ENCODE measurements at places on chromosomes 5 and 9.

DNA sequence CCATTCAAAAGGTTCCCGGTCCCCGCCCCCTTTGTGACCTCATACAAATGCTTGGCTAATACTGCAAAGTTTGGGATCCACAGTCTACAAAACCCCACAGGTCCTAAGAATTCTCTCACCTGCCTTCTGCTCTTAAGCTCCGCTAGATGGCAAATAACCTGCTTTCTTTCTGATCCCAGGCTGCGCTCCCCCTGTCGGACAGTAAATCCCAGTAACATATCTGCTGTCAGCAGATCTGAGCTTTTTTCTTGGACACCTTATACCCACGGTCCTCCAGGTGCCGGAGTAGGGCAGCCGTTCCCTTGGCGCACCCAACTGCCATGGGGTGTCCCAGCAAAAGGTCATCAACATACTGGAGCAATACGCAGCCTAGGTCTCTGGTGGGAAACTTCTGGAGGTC lies 39.0 kb upstream of the PPP1R26 start:
- no peak for DNase-seq

- DNase-seq: peak; percentile 32
These were observed 98.9 kb downstream of the CFAP95 start for GRCh38 chr9:69919461-69920061.

DNA sequence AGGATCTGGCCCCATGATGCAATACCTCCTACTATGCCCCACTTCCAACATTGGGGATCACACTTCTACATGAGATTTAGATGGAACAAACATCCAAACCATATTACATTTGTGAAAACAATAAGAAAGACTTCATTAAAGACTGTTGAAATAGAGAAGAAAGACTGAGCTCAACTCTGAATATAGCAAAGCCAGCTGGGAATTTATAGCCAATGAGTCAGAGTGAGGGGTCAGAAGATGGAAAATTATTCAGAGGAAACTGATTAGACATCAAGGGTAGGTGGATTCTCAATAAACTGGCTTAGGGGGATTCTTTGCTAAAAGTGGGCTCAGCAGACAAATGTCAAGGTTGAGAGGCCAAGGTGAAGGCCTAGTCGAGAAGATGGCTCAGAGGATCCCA lies 25.6 kb downstream of the BTF3 start:
- no peak for DNase-seq

DNA sequence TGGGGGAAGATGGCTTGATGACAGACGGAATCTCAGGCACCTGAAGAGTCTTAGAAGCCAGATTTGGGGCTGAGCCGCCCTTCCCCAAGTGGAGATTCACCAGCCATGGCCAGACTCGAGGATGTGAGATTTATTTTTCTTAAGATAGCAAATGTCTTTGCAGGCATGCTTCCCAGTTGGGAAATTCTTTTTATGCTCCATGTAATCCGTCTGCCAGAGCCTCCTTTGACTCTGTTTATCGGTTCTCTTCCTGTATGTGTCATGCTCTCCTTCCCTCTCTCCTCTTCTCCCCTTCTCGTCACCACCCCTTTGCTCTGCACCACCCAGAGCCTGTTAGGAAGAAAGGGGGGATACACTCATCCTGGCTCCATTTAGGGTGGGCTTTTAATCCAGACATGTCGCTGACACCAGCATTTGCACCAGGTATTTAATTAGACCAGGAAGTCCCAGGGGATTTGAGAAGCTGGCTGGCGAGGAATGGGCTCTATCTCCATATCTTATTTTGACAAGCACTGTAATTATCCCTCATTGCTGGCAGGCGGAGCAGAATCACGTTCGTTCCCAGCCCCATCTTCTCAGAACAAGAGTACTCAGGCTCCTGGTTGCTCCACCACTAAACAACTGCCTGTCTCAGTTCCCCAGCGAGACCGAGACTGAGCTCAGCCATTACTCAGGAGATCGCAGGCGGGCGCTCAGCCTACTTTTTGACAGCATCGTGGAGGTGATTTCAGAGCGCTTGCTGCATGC lies 50.9 kb downstream of the KCNIP1 start:
- DNase-seq: no peak

- DNase-seq: no peak
These were observed 89.3 kb downstream of the ZCCHC7 start for GRCh38 chr9:37209431-37210386.

DNA sequence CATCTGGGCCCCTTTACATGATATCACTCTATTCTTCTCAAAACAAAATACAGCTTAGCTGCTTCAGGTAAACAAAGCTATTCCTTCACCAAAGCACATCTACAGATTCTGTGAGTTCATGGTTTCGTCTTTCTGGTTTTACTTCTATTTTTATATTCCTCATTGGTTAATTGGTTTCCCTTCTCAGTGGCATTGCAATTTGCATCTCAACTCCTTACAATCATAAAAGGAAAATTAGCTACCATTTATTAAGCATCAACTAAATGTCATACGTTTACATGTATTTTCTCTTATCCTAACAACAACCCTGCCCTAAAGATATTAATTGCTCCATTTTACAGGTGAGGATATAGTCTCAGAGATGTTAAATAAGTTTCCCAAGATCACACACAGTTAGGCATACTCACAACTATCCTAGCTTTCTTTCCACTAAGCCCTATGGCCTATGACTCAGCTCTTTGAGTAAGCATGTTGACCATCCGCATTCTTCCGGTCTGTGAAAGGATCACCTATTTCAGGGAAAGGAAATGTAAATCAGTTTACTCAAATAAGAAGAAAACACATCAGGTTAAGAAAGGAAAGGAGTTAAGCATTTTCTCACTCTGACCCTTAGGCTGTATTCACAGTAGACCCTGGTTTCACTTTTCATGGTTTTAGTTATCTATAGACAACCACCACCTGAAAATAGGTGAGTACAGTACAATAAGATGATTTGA lies 146.1 kb downstream of the CAAP1 start:
- no peak for DNase-seq

GRCh38 chr5:77294185-77294584 lies 83.7 kb downstream of the PDE8B start:
- no peak for DNase-seq

DNA sequence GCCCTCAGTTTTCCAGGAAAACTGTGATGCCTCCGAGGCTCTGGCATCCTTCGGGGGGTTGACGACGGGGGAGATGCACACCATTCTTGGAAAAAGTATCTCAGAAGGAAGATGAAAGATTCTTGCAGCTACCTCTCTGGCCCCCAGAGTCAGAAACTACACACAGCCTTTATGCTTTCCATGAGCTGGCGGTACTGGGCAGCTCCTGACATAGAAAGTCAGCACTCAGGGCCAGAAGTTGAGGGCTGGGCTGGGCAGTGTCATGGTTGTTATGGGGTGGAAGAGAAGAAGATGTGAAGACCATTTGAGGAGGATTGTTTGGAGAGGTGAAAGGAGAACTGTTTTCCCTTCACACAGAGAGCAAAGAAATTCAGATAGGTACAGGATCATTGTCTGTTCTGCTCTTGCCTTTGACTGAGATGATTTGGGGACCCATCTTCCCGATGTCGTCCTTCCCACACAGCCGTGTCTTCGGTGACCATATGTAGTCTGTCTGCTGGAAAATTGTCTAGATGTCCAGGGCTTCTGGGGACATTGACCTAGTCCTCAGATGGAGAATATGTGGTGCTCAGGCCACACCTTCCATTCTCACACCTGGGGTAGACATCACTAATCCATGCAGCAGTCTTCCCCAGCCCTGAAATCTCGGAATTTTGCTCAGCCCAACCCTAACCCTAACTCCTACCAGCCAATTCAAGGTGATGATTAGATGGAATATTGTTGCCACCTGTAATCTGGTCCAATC lies 237.1 kb downstream of the CACNA1B start:
- no peak for DNase-seq

DNA sequence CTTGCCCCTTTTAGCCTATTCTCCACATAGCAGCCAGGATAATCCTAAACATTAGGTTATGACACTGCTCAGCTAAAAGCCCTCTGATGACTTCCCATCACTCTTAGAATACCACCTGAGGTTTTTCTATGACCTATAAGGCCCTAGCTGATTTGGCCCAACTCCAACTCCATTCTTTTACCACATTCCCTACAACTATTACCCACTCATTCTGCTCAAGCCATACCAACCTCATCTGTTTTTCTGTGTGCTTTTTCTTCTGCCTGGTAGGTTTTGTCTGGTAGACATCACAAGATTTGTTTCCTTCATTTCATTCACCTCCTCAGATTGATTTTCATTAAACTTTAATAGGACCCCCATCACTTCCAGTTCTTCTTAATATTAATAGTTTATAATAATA lies 12.5 kb upstream of the FCHO2 start:
- no peak for DNase-seq

- no peak for DNase-seq
These were observed 326.5 kb downstream of the CAAP1 start for GRCh38 chr9:26566141-26566540.

DNA sequence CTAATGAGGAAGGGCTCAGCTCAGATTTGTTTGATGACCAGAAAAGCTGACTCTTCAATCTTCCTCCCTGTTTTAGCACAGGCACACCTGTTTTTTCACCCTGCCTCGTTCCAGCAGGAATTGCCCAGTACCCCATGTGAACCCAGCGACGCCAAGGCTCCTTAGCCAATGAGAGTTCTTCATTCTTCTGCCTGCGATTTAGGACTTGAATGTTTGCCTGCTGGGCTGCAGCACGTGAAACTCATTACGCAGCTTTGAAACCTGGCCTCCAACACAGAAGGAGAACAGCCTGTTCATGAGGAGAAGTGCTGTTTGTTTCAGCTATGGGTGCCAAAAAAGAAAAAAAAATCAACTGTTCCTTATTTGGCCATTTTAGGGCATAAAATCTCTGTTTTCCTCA lies 315.5 kb downstream of the TRPM3 start:
- DNase-seq: no peak

GRCh38 chr5:143176048-143176447 lies 227.4 kb downstream of the NR3C1 start:
- DNase-seq: no peak

DNA sequence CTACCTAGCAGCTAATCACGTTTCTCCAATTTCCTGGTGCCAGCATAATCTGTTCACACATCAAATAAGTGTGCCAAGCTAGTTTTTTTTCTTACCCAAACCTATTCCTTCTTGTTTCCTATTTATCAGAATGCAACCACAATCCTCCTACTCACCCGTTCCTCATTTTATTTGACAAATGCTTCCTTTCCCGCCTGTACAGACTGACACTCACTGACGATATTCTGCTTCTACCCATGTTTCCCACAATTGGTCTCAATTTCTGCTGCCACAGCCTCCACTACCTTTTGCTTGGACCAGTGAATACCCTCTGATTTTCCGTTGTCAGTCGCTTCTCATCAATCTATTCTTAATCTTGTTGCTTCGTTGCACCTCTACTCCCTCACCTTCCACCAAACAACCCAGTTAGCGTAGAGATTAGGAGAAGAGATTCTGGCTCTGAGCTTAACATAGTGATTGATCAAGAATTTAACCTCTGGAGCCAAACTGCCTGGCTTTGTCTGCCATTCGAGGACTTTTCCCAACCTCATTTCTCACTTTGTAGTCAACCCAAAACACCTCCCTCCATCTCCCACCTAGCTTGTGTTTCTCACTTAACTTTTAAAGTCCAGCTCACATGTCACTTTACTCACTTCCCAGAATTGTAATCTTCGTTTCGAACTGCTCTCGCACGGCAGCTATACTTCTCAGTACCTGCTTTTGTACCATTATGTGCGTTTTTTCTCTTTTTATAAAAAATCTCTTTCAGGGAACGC lies 729 bp upstream of the TMEM38B start:
- no peak for DNase-seq

DNA sequence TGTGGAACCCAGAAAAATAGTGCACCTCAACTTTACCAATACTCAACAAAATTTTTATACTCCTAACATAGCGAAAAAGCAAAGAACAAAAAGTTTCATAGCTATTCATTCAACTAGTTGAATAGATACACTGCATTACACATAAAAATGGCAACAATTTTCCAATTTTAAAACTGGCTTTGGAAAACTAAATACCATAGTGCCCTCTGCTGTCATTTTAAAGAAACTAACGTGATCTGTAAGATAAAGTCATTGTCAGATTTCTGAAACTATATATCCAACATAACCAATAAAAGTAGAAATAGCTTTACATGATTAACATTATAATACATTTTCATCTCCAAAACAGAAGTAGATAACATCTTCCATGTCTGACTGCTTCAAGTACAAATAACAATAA lies 31.6 kb downstream of the DTWD2 start:
- DNase-seq: no peak

- DNase-seq: no peak
These were observed 221.4 kb downstream of the RAB3C start for GRCh38 chr5:58804291-58804690.

- DNase-seq: no peak
These were observed 6.1 kb downstream of the TLE1 start for GRCh38 chr9:81683238-81683637.

DNA sequence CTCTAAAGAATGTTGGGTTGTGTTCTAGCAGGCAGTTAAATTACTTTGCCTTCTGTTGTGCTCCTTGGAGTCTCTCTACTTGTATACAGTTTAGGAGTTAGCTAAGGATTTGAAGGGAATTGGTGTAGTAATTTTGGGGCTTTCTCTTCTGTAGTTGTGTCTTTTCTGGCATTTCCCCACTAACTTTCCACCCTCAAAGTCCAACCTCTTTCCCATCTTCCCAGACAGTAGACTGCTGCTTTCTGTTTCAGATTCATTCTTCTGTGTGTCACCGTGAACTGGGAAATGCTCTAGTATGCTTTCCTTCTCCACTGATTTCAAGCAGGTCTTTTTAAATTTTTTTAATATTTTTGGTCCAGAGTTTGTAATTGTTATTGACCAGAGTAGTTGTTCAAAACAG lies 4.5 kb upstream of the ANGPTL2 start:
- no peak for DNase-seq

DNA sequence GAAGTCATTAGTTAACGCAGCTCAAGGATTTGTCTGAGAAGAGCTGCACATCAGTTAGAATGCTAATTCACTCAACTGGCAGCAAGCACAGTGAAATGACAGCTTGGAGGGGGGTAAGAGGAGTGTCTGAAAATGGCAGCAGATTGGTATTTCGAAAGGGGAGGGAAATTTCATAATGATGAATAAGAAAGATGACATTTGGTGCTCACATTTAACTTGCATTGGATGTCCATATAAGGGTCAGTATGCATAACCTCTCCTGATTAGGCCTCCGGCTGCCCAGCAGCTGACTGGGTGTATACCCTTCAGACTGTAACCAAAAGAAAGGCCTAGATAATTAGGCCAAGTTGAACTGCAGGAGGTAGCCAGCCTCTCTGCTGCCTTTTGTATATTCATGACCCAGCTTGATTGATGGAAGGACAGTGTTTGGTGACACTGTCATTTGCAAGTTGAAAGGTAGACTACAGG lies 131.0 kb downstream of the PBX3 start:
- DNase-seq: no peak

DNA sequence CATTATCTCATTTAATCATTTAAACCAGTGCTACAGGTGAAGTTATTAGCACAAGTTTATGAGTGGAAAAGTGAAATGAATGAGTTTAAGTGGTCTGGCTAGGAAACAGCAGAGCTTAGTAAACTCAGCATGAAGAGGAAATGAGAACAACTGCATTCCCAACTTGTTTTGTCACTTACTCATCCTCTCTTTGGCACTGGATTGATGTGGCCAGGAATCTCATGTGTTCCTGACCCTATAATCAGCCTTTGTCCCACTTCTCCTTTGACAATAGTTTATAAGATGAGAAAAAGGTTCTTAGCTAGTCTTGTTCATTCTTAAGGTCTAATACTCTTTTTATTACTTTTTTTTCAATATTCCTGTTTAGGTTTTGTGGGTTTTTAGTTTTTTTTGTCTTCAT lies 559.2 kb upstream of the TLE4 start:
- DNase-seq: no peak

All from D721Med (cell line).